Mucosa of descending colon (tissue), 3 donors: ENCODE measurements at places on chromosomes 6 and 20. TPM values are rescaled to one million over a fixed set of nuclear protein-coding genes. Genes with fewer than 3 reads are reported as not detected.

GPLD1 gene
- 0.36 TPM for total RNA-seq

SLC22A16 gene
- 0.46 TPM for total RNA-seq

C20orf96 gene
- total RNA-seq = 11.3 TPM

PGC gene
- total RNA-seq = not detected

TINAG gene
- 28.1 TPM for total RNA-seq

ZBP1 gene
- total RNA-seq = 3.6 TPM

PSMG4 gene
- total RNA-seq = 19.8 TPM

RFX6 gene
- total RNA-seq = 0.25 TPM

FRMD1 gene
- total RNA-seq = 17.1 TPM

HCRTR2 gene
- total RNA-seq = not detected

METTL24 gene
- 1.2 TPM for total RNA-seq

WFDC6 gene
- total RNA-seq = not detected

PSORS1C2 gene
- not detected for total RNA-seq

HSPA1L gene
- total RNA-seq = 3.4 TPM

IL17F gene
- not detected for total RNA-seq

CD164 gene
- total RNA-seq = 337 TPM

SNAP25 gene
- 10.5 TPM for total RNA-seq

TNFRSF6B gene
- 19.7 TPM for total RNA-seq

CNR1 gene
- 3.5 TPM for total RNA-seq

ANKRD6 gene
- total RNA-seq = 10.9 TPM

SPATS1 gene
- total RNA-seq = not detected
